Heart left ventricle (tissue), 16 donors: ENCODE measurements at places on chromosomes 1 and 21. TPM values are rescaled to one million over a fixed set of nuclear protein-coding genes. Genes with fewer than 3 reads are reported as not detected.

The LRRC7 gene
- 4.1 TPM for total RNA-seq

The SLAMF9 gene
- total RNA-seq, result not detected

The SLC44A5 gene
- 0.87 TPM for total RNA-seq

The C1orf53 gene
- 2.8 TPM for total RNA-seq

The ZNF683 gene
- total RNA-seq, result not detected

The DDR2 gene
- 23.8 TPM for total RNA-seq

The F5 gene
- 0.93 TPM for total RNA-seq

The NBPF6 gene
- total RNA-seq, result not detected

- H3K4me1 ChIP-seq, result peaks cover 5% of the 10 kb centered on the region
- no peaks in the 10 kb centered on the region for H3K27me3 ChIP-seq
- H3K4me3 ChIP-seq, result no peak overlapping the region
- H3K36me3 ChIP-seq, result no peaks in the 10 kb centered on the region
- DNase-seq, result no peak
- H3K27ac ChIP-seq, result no peak overlapping the region
Observed at GRCh38 chr1:176211396-176212165, 4.5 kb upstream of the COP1 start.

DNA sequence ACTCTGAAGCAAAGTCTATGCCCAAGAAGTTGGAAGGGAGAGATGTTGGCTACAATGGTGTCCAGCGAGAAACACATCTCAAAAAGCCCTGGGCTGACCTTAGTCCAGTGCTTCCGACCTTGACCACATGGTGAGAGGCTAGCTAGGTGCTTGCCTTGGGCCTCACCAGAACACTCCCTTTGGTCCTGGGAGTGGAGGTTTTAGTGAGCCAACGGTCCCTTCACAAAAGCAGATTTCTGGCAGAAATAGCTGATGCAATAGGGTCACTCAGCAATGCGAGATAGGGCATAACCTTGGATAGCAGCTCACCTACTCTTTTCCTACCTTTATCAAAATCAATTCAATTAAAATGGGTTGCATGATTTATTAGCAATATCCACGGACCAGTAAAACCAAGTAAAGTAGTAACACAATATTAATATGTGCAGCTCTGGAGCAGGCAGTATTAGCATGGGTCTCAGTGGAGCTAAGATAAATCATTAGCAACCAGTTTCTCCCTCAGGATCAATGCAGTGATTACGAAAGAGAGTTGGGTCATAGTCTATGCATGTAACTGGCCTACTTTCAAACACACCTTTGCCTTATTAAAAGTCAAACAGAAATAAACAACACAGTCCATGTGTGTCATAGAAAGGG, 1.9 kb downstream of the SLC30A10 start:
- H3K36me3 ChIP-seq, result no peaks in the 10 kb centered on the region
- peaks cover 4% of the 10 kb centered on the region for H3K27me3 ChIP-seq
- DNase-seq, result no peak
- no peak overlapping the region for H3K4me3 ChIP-seq

DNA sequence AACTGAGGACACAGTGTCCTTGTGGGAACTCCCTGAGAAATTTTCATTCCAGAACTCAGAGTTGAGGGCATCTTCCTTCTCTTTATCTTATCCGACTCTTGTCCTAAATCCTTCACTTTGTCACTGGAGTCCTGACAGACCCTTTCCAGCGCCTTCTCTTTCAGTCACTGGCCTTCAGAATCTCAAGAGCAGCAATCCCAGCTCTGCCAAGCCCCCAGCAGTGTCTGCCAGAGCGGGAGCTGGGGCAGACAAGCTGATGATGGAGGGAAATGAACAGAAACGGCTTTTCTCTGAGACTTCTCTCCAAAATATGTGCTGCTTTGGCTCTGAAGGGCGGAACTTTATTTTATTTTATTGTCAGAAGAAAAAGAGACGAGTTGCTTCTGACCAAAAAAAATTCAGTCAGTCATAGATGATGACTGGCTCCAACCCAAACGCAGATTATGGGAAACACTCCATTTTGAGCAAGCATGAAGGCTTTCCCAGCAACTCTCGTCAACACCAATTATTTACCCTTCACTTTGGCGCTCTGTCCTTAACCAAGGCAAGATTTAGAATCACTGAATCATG, 32.2 kb downstream of the MIS18A start:
- no peaks in the 10 kb centered on the region for H3K36me3 ChIP-seq
- H3K4me3 ChIP-seq, result no peak overlapping the region
- H3K27me3 ChIP-seq, result no peaks in the 10 kb centered on the region
- H3K27ac ChIP-seq, result no peak overlapping the region
- DNase-seq, result no peak
- H3K4me1 ChIP-seq, result peaks cover 7% of the 10 kb centered on the region

DNA sequence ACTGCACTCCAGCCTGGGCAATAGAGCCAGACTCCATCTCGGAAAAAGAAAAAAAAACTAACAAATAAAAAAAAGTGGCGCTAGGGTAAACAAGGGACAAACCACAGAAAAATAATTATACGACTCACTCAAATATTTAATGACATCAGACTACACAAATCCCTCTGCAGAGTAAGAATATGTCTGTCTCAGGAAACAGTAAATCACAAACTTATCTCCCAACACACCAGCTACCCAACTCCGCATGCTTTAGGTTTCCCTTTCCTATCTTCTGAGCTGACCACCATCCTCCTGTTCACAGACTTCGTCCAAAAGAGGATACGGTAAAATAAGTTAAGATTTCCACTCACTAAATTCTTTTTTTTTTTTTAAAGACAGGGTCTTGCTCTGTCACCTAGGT, 16.2 kb downstream of the WDR47 start:
- H3K27ac ChIP-seq, result no peak overlapping the region
- no peak for DNase-seq
- H3K4me3 ChIP-seq, result no peak overlapping the region
- no peaks in the 10 kb centered on the region for H3K27me3 ChIP-seq
- no peaks in the 10 kb centered on the region for H3K4me1 ChIP-seq
- H3K36me3 ChIP-seq, result peaks cover 25% of the 10 kb centered on the region

DNA sequence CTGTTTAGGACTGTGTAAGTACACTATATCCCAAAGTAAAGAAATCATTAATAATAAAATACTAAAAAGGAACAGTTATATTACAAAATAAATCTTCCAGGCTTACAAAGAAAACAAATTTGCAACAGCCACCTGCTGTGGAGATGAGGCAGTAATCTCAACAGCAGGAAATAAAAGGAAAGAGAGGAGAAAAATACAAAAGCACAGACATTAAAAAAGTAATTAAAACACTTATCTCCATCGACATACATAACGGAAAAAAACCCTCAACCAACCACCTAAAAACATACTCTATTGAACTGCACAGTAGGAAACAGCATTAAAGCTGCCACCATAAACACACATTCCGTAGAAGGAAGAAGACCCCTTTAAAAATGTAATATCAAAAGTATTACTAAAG, 317.6 kb downstream of the DPYD start:
- no peak overlapping the region for H3K27ac ChIP-seq
- no peak overlapping the region for H3K4me3 ChIP-seq
- no peaks in the 10 kb centered on the region for H3K4me1 ChIP-seq
- no peaks in the 10 kb centered on the region for H3K36me3 ChIP-seq
- no peaks in the 10 kb centered on the region for H3K27me3 ChIP-seq

- no peaks in the 10 kb centered on the region for H3K27me3 ChIP-seq
- no peaks in the 10 kb centered on the region for H3K4me1 ChIP-seq
- H3K27ac ChIP-seq, result no peak overlapping the region
Observed at GRCh38 chr1:107132195-107132594, 8.6 kb upstream of the NTNG1 start.

DNA sequence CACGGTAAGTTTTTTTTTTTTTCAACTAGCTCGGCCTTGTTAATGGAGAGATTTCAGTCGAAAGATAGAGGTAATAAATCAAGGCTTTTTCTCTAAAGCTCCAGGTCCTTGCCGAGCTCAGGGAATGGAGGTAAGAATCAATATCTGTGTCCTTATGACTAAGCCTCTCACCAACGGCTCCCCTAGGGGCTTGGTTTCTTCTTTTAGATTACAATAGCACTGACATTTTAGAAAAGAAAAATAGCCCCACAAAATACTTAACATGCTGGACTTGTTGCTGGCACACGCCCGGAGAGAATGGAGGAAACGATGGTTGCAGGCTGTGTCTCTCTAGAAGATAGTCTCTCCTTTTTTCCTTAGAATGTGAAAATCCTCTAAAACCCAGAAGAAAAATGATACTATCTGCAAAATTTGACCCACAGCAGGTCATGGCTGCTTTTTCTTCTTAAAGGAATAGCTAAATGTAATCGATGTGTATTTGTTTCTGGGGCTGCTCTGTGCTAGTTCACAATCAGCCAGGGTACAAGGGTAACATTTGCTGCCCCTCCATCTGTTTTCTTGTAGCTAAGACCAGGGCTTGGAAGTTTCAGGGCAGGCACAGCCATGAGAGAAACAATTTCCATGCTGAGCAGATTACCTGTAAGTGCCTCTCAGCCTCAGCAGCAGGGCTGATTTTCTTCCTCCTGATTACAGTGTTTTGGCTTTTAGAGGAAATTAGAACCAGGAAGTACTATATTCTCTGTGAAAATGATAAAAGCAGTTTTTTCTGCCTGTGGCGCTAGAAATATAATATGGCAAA, 86.2 kb upstream of the GNG12 start:
- no peak for DNase-seq
- H3K4me3 ChIP-seq, result no peak overlapping the region
- H3K4me1 ChIP-seq, result no peaks in the 10 kb centered on the region
- no peaks in the 10 kb centered on the region for H3K27me3 ChIP-seq

GRCh38 chr1:156500543-156500792, at the start of gene MEF2D:
Gene MEF2D, minus strand, starts transcription at chr1:156500775. Its CDS starts 17,483 bp downstream, at chr1:156483292.
- no peaks in the 10 kb centered on the region for H3K27me3 ChIP-seq
- H3K27ac ChIP-seq, result peak within 1 kb of the TSS; percentile 99
- H3K36me3 ChIP-seq, result no peaks in the 10 kb centered on the region
- peaks cover 75% of the 10 kb centered on the region for H3K4me1 ChIP-seq
- DNase-seq, result no peak

DNA sequence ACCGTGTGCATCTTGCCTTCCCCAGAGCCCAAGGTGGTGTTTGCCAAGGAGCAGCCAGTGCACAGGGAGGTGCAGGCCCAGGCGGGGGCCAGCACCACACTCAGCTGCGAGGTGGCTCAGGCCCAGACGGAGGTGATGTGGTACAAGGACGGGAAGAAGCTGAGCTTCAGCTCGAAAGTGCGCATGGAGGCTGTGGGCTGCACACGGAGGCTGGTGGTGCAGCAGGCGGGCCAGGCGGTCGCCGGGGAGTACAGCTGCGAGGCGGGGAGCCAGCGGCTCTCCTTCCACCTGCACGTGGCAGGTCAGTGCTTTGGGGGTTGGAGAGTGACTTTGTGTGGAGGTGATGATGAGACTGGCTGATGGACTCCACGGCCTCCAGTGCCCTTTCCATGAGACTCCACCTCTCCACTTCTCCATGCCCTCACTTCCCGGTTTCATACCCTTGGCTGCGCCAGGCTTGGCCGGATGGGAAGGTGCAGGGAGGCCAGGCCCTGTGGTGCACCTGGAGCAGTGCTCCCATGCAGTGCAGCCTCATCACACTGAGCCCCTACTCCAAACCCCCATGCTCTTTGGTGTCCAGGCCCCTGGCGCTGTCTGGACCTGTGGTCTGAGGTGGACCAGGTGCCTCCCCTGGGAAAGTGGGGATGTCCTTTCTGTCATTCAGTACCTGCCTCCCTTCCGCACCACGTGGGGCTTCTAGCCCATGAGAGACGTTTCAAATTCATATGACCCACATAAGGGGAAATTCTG, 49.0 kb downstream of the OBSCN start:
- H3K4me1 ChIP-seq, result no peaks in the 10 kb centered on the region
- DNase-seq, result no peak
- H3K27me3 ChIP-seq, result no peaks in the 10 kb centered on the region
- H3K4me3 ChIP-seq, result no peak overlapping the region
- H3K36me3 ChIP-seq, result peaks cover 86% of the 10 kb centered on the region

DNA sequence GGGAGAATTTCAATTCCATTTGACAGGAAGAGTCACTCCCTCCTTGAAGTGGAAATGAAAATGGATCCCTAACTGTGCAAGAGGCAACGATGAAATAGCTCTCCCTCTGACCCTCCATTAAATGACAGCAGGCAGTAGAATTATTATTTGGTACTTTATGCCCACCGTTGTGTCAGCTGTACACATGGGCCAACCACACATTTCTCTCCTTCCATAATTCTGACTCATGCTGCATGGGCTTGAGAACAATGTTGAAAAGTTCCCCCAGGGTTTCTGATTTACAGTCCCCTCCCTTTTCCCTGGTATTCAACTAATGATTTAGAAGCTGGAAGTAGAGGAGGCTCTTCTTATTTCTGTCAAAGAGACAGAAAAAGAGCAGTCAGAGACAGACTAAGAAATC, 103.5 kb downstream of the RGS7 start:
- H3K27ac ChIP-seq, result no peak overlapping the region
- DNase-seq, result no peak
- no peak overlapping the region for H3K4me3 ChIP-seq
- no peaks in the 10 kb centered on the region for H3K36me3 ChIP-seq

DNA sequence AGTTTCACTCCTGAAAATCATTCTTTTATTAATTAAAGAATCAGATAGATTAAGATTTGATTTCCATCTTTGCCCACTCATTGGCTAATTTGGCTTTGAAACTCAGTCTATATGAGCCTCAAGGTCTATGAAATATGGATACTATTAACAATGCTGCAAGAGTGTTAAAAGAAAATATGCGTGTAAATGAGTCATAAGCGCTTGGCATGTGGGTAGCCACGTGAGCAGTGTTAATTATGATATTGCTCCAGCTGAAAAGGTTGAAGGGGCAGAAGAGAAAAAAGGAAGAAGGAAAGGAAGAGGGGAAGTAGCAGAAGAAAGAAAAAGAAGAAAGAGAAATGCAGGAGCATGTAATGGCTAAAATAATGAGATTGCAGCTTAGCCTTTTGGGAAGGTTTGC, 151.4 kb downstream of the CHRM3 start:
- no peaks in the 10 kb centered on the region for H3K36me3 ChIP-seq
- no peaks in the 10 kb centered on the region for H3K27me3 ChIP-seq
- H3K4me3 ChIP-seq, result no peak overlapping the region
- no peaks in the 10 kb centered on the region for H3K4me1 ChIP-seq
- H3K27ac ChIP-seq, result no peak overlapping the region

DNA sequence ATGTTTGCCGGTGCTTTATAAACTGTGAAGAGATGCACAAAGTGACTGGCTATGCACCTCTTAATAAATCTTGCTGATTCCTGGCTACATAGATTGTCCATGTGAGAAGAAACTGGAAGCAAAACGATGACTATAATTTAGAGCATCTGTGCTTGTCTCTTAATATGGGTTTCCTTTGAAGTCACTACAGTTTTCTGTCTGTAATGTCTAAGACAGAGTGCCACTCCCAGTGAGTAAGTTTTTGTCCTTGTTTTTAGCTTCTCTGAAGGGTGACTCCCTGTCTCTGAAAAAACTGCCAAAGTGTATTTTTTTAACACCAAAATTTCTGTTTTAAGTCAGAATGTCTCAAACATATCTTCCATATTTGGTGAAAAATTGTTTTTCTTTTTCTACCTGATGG, 175.1 kb downstream of the FASLG start:
- H3K4me3 ChIP-seq, result no peak overlapping the region
- no peaks in the 10 kb centered on the region for H3K4me1 ChIP-seq
- DNase-seq, result no peak
- no peaks in the 10 kb centered on the region for H3K36me3 ChIP-seq

- DNase-seq, result peak; percentile 84
- peaks cover 26% of the 10 kb centered on the region for H3K4me1 ChIP-seq
- no peak within 1 kb of the TSS for H3K27ac ChIP-seq
- no peaks in the 10 kb centered on the region for H3K36me3 ChIP-seq
- H3K27me3 ChIP-seq, result peaks cover 41% of the 10 kb centered on the region
- peak within 1 kb of the TSS; percentile 6 for H3K4me3 ChIP-seq
Observed at GRCh38 chr1:156920233-156921052, at the start of gene LRRC71. Gene LRRC71, plus strand, starts transcription at chr1:156920632. Its CDS starts 172 bp downstream, at chr1:156920804.
